ENCODE measurements at places on chromosomes 1 and 21. TPM values are rescaled to one million over a fixed set of nuclear protein-coding genes. Genes with fewer than 3 reads are reported as not detected.

The GJB4 gene
- not detected for total RNA-seq

The RNF207 gene
- 4.9 TPM for total RNA-seq

The LMX1A gene
- not detected for total RNA-seq

The TMEM81 gene
- 2.6 TPM for total RNA-seq

The LCE2C gene
- total RNA-seq, result not detected

The EXO1 gene
- 65.3 TPM for total RNA-seq

The OR14A16 gene
- not detected for total RNA-seq

The CD52 gene
- total RNA-seq, result 344 TPM

The WDR64 gene
- not detected for total RNA-seq

The PTGFR gene
- not detected for total RNA-seq

The FCGR3A gene
- 0.36 TPM for total RNA-seq

The ATP5PF gene
- total RNA-seq, result 159 TPM

The S1PR1 gene
- 63.9 TPM for total RNA-seq

The RPF1 gene
- 64.1 TPM for total RNA-seq

The CLIC6 gene
- total RNA-seq, result 0.54 TPM

The HTR6 gene
- not detected for total RNA-seq

The GOLT1A gene
- total RNA-seq, result not detected

The RHEX gene
- not detected for total RNA-seq

The CYP4B1 gene
- not detected for total RNA-seq

The ADORA1 gene
- total RNA-seq, result not detected

The LRRC53 gene
- not detected for total RNA-seq

The SLC6A9 gene
- 7.4 TPM for total RNA-seq

The TNN gene
- 0.05 TPM for total RNA-seq

The NEGR1 gene
- not detected for total RNA-seq

The CFAP45 gene
- total RNA-seq, result 1.3 TPM

The MASP2 gene
- total RNA-seq, result not detected

The CDA gene
- not detected for total RNA-seq

The CACNA1E gene
- total RNA-seq, result not detected

The SLC25A44 gene
- total RNA-seq, result 41.9 TPM

The KCNH1 gene
- not detected for total RNA-seq

The OSBPL9 gene
- total RNA-seq, result 56.1 TPM

The MGST3 gene
- 23.8 TPM for total RNA-seq

The ATP1A4 gene
- not detected for total RNA-seq

The ANGPTL7 gene
- total RNA-seq, result not detected

The LDLRAD1 gene
- not detected for total RNA-seq

The FCAMR gene
- total RNA-seq, result not detected

The SNX7 gene
- not detected for total RNA-seq

The KRTAP19-8 gene
- not detected for total RNA-seq

The PRSS38 gene
- total RNA-seq, result not detected

The MAP3K7CL gene
- total RNA-seq, result 4.7 TPM

All from activated CD8-positive, alpha-beta T cell treated with anti-CD3 and anti-CD28 coated beads for 36 hours (primary cell).